ENCODE measurements at places on chromosomes 3 and 15. TPM values are rescaled to one million over a fixed set of nuclear protein-coding genes. Genes with fewer than 3 reads are reported as not detected.

The ADAMTS7 gene
- total RNA-seq: 0.74 TPM

DNA sequence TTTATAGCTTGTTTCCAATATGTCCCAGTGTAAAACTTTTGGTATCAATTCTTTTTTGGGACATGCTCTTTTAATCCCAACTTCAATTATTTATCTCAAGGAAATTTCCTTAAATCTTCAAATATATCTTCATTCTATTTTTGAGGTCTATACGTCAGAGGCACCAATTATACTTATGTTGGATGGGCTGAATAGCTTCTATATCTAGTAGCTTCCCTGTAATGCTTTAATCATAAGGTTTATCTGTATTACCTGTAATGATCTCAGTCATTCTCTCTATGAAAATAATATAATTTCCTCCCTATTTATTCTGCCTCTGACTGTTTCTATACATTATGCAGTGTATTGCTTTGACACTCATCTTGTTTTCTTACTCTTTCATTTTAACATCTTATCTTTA lies 29.9 kb upstream of the MCCC1 start:
- DNase-seq: no peak

DNA sequence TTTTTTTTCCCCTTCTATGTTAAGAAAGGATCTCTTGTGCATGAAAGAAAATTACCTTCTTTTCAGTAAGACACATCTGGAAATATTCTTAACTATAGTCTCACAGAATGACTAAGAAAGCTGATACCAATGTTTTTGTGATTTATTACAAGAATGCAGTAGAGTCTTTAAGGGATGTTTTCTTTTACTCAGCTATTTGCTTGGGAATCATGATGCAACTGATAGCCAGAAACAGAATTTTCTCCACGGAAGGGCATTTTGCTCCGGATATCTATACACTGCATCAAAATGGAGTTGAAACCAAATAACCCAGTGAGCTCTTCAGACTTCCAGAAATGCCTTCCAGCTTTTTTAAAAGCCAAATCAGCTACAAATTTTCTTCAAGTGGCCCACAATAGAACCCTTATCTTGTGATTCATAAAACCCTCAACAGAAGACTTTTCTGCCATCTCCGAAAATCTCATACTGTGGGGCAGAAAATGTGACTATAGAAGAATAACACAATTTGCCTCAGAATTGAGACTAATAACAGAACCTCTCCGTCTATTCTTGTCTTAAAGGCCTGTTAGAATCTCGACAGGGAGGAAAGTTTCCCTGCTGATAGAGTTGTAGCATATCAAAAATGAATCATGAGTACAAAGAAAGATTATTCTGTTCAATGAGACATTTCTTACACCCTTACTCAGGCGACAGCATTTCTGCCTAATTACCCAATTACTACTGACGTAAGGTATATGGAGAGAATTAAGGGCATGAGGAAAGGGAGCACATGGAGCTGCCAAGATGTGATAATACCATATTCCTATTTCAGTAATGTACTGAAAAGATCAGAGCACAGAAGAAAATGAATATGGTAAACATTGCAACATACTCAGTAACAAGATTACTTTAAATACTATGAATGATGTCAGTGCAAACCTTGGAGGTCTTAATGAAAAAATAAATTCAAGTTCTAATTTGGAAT lies 900.1 kb downstream of the ROBO1 start:
- DNase-seq: no peak

The LPP gene
- total RNA-seq: 42.8 TPM

The CD86 gene
- 0.71 TPM for total RNA-seq

Measured in psoas muscle (tissue), 8 donors.